ENCODE measurements at places on chromosomes 4 and X.

DNA sequence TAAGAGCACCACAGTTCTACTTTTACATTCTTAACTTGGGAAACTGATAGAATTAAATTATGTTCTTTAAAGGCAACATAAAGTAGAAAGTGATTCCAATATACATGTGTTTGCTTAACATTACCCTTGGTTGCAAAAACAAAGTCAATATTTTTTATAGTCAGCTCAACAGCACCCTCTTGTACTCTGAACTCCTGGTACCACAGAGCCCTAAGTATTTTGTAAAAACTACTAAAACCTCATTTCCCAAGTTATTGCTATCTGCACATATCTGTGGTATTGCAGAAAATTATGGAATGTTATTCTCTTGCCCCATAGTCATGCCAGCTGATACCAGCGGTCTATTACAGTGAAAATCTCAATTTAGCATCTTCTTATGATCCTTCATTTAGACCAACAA lies 2.9 kb downstream of the KIF4A start:
- no peak for DNase-seq

DNA sequence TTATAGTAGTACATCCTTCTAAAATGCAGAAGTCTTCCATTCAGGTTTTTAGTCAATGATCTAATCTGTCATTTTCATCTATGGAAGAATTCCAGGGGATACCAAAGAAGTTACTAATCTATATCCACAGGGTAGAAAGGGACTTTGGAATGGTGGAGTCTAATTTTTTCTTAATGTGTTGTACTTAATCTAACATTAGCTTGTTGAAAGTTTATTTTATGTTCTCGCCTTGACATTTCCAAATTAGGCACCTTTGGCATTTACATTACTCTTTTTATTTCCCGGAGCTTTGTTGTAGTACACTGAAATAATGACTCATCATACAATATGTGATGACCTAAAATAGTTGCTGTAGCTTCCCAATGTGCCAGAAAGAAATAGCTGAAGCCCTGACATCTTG lies 91.5 kb downstream of the HTR2C start:
- no peak for DNase-seq

DNA sequence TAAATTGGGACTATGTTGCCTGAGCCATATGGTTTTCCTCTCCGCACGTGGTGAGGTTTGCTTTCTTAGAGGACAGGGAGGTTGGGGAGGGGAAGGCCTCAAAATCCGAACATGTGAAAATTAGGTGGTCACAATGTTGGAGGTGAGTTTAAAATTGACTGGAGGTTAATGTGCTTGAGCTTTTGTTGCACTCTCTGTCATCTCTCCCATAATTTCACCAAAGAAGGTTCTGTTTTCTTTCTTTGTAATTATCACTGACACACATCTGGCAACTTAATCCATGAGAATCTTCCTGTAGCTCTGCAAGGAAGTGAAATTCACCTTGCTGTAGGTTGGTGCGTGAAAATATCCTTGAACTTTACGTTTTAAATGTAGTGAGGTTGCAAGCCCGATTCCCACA lies 225.5 kb downstream of the PDGFC start:
- no peak for DNase-seq

DNA sequence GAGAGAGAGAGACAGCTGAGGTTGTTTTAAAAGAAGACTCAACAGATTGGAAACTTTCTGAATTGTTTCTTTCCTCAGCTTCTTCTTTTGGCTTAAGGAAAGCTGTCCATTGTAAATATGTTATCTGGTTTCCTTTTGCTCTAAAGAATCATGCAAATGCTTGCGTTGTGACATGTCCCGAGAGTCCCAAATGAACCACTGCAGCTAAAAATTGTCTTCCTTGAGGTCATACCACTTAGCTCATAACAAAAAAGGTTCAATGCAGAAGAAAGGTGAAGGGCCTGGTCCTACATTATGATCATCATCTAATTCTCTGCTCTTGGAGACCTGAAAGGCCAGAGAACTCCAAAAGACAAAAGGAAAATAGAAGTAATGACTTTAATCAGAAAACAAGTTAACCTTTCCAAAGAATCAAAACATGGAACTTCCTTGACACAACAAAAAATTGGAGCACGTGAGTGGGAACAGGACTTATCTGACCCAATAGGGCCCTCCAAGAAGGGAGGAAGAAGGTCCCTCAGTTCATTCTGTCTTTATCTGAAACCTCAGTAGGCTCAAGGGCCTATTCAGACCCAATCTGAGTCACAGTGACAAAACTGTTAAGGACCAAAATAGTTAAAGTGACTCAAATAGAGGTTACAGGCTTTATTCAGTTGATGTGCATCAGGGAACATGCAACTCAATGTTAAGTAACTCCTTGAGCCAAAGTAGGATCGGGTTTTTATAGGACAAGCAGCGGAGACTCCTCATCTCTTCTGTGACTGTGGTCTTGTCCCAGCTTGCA lies 14.7 kb upstream of the VSIG1 start:
- DNase-seq = no peak

Data from inflammatory macrophage treated with lipopolysaccharide for 4 hours (primary cell).